ENCODE measurements at places on chromosomes 4 and X. TPM values are rescaled to one million over a fixed set of nuclear protein-coding genes. Genes with fewer than 3 reads are reported as not detected.

Gene KIAA1210
- not detected for total RNA-seq

Gene ABCG2
- total RNA-seq, result 7.2 TPM

Gene AMOT
- total RNA-seq, result 2.0 TPM

Gene TLR8
- total RNA-seq, result not detected

Gene LIMCH1
- total RNA-seq, result 33.4 TPM

Gene TMEM255A
- total RNA-seq, result 0.07 TPM

Gene DMD
- 33.7 TPM for total RNA-seq

Gene SLIT2
- total RNA-seq, result 15.1 TPM

Gene MTNR1A
- not detected for total RNA-seq

Gene PNMA3
- total RNA-seq, result 0.13 TPM

Gene LINC00632
- total RNA-seq, result 13.3 TPM

Gene ADH1A
- total RNA-seq, result not detected

Gene MAOB
- 4.2 TPM for total RNA-seq

Gene SLITRK4
- 2.0 TPM for total RNA-seq

Gene GAGE13
- not detected for total RNA-seq

Gene SPANXC
- total RNA-seq, result not detected

Gene ZNF157
- 0.03 TPM for total RNA-seq

Data from smooth muscle cell of the pulmonary artery (primary cell).